Non-pigmented ciliary epithelial cell (primary cell): ENCODE measurements at places on chromosomes 13 and 19.

- peak; percentile 28 for DNase-seq
Observed at GRCh38 chr19:57560049-57560491, 407 bp upstream of the ZNF550 start.

- DNase-seq: no peak
Observed at GRCh38 chr13:101817898-101818297, 365.4 kb downstream of the ITGBL1 start.

GRCh38 chr13:78596399-78596735 lies 7.0 kb downstream of the POU4F1 start:
- no peak for DNase-seq

GRCh38 chr19:49530708-49531107 lies 2.9 kb downstream of the RCN3 start:
- no peak for DNase-seq

DNA sequence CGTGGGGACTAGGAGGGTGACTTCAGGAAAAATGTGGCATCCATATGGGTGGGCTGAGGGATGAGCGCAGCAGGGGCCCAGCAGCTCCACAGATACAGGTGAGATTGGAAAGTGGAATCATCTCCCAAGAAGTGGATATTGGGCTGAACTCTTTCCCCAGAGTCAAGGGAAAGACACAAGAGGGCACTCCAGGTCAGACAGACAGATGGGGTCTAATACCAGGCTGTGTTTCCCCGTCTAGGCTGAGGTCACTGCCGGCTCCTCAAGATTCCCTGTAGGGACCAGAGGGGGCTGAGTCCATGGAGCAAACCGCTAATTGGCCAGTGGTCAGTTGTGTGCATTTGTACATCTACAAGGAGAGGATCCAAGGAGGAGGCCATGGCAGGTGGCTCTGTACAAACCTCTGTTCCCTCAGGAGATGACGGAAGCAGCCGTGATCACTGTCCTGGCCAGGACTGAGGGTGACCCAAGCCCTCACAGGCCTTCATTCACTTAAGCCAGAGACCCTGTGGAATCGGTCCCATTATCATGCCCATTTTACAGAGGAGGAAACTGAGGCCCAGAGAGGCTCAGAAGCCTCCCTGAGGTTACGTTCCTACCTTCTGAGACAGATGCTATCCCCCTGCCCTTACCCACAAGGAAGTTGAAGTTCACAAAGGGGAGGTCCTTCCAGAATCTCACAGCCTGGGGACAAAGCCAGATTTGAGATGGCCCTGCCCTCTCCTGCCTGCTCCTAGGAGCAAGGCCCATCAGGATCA lies 14.9 kb upstream of the IGLON5 start:
- no peak for DNase-seq

DNA sequence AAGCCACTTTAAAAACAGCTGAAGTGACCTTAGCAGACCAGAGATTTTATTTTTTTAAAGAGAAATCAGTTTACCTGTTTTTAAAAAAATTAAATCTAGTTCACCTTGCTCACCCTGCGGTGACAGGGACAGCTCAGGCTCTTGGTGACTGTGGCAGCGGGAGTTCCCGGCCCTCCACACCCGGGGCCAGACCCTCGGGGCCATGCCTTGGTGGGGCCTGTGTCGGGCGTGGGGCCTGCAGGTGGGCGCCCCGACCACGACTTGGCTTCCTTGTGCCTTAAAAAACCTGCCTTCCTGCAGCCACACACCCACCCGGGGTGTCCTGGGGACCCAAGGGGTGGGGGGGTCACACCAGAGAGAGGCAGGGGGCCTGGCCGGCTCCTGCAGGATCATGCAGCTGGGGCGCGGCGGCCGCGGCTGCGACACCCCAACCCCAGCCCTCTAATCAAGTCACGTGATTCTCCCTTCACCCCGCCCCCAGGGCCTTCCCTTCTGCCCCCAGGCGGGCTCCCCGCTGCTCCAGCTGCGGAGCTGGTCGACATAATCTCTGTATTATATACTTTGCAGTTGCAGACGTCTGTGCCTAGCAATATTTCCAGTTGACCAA lies 10.8 kb downstream of the PLPPR3 start:
- DNase-seq: no peak

- DNase-seq: no peak
Observed at GRCh38 chr19:11209839-11210655, 12.7 kb upstream of the KANK2 start.

DNA sequence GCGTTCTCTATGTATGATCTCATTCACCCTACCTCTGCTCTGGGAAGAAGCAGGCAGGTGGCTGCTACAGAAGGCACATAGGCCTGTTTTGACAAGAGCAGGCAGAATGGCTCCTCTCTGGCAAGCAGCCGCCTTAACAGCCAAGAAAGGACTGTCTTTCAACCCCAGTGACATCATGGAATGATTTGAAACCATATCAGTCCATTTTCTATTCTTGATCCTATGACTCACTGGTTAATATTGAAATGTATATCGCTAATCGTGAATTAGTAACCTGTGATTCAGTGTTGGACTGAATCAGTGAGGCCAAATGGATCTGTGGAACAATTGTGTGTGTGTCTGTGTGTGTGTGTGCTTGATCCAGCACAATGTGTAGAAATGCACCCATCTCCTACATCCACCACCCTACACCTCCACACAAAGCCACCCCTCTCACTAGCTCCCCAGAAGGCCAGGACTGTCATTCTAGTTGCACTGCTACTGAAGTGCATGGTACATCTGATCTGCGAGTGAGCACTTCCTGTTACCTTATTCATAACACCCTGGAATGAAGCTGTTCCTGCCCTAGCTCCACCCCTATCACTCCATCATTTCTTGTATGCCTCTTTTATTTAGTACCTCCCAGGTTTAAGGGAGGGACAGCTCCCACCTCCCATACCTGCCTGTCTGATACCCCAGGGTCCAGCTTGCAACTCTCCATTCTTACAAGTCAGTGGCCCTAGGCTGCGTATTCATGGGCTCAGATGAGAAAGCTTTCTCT lies 460.0 kb downstream of the FOXO1 start:
- no peak for DNase-seq

GRCh38 chr13:48233046-48233888 lies at the start of gene ITM2B:
Gene ITM2B (plus strand): TSS chr13:48233206. CDS start chr13:48233361, 155 bp downstream.
- DNase-seq: no peak

- no peak for DNase-seq
Observed at GRCh38 chr13:30576528-30576927, 41.2 kb upstream of the USPL1 start.

DNA sequence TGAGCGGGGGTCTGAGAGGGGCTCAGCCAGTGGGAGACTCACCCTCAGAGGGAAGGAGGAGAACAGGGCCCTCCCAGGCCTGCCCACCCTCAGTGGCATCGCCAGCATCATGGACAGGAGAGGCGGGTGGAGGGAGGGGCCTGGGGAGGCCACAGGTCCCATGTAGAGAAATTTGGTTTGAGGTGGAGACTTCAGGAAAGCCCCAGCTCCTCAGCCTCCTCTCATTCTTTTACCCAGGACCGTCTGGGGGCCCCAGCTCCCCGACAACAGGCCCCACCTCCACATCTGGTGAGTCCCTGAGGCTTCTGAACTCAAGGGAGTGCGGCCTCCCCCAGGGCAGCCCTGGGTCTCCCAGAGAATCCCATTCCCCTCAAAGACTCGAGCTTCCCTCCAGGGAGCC lies 3.1 kb downstream of the LILRB1 start:
- DNase-seq: no peak

DNA sequence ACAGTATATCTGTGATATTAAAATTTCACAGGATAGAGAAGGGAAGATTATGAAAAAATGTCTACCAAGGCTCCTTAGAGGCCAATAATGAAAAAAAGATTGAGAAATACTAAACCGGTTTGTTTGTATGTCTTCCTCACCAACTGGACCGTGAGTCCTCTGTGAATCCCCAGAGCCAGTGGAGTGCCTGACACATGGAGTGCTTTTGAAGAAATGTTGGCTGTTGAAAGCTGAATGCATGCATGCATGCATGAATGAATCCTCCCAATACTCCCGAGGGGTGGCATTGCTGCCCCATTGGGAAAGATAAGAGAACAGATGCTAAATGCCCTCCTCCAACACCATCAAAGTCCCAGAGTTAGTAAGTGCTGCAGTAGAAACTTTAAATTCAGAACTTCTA lies 152.7 kb upstream of the SERP2 start:
- DNase-seq: no peak

DNA sequence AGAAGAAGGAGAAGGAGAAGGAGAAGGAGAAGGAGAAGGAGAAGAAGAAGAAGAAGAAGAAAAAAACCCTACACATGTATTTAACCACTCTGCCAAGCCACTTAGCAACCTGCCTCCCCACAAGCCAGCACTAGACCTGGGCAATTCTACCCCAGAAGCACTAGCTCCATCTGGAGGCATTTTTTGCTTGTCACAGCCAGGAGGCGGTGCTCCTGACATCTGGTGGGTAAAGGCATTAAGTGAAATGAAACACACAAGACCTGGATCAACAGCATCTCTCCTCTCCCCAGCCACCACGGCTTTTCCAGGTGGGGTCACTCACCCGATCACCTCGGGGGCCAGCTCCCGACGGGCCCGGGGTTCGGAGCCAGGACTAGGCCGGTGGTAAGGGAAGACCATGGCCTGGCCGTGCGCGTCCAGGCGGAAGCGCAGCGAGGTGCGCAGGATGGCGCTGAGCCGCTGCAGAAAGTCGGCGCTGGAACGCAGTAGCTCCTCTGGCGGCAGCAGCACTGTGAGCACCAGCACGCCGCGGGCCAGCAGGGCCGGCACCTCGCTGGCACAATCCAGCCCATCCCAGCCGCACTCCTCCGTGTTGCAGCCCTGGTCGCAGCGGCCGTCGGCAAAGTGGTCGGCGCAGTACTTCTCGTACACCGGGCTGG lies 26.9 kb downstream of the NOTCH3 start:
- no peak for DNase-seq

DNA sequence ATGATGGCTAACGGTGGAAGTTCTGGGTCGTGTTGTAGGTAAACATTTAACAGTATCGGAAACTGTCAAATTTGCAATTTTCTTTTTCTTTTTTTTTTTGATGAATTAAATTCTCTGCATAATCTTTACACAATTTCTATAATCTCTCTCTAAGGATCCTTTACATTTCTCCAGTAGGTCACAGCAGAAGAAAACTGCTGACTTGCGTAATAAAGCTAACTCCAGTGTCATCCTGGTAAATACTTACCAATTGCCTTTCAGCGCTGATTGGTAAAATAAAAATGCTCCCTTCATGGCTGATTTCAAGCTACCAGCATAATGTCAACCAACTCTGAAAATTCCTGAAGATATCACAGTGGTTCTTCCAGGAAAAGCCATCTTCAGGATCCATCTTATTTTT lies 510.5 kb upstream of the ATXN8OS start:
- no peak for DNase-seq

DNA sequence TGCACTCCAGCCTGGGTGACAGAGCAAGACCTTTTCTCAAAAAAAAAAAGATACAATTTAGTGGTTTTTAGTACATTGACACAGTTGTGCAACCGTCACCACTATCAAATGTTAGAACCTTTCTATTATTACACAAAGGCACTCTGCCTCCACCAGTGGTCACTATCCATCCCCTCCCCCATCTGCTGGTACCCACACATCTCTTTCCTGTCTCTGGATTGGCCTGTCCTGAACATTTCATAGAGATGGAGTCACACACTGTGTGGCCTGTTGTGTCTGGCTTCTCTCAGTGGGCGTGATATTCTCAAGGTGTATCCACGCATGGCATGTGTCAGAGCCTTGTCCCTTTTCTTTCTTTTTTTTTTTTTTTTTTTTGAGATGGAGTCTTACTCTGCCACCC lies 11.2 kb downstream of the KDM4B start:
- no peak for DNase-seq

- DNase-seq: no peak
Observed at GRCh38 chr19:55465460-55466240, 1.1 kb upstream of the C19orf85 start.

GRCh38 chr19:34402074-34402600 lies 2.1 kb upstream of the PDCD2L start:
- DNase-seq: no peak

GRCh38 chr19:11483366-11484111 lies 2.7 kb upstream of the ELAVL3 start:
- no peak for DNase-seq

- no peak for DNase-seq
Observed at GRCh38 chr19:32129141-32129540, 216.3 kb upstream of the ZNF507 start.

GRCh38 chr13:41411522-41411921 lies 45.8 kb upstream of the RGCC start:
- DNase-seq: peak; percentile 50

DNA sequence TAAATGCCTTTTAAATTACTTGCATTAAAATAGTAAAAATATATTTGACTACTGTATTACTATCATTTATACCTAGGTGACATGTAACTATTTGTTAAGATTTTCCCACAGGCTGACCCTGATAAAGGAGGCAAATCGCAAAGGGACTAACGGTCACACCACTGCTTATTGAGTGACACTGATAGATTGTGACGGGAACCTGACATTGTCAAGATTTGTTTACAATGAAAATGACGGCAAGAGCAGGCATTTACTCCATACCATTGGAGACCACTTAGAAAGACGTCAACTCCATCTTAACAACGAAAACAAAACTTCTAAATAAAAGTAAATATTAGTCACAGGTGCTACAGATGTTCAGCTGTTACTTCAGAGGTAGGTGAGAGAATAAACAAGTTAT lies 289.0 kb downstream of the DACH1 start:
- no peak for DNase-seq

- DNase-seq: no peak
Observed at GRCh38 chr13:48431987-48432615, 19.2 kb upstream of the LPAR6 start.

DNA sequence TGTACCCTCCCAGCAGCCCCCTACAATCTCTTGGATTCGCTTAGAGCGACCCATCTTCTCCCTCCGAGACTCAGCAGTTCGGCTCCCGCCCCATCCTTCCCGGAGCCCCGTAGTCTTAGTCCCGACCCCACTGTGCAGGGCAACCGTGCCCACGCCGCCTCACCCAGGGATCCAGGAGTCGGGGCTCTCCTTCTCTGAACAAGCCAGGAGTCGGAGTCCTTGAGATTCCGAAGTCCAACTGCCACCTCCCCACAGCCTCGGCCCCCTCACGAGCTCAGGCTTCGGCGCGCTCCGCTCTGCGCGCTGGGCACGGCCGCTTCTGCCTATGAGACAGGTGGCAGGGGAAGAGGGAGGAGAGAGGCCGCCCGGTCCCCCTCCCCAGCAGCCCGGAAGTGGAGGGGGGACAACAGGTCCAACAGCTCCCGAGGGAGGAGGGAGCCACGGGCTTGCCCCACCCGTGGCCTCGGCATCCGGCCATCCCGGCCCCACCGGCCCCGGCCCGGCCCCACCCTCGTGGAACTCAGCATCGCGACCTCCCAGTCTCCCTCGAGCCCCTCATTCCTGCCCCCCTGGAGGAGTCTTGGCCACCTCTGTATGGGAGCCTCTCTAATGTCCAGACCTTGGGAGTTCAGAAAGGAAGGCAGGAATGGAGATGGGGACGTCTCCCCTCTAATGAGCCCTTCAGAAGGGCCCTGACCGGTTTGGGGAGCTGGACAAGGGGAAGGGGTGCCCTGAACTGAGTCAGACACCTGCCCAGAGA lies at the start of gene PHLDB3:
TSS of gene PHLDB3 (minus strand) at position 321 of the 760 bp plus-strand sequence. CDS start 628 bp downstream, outside the sequence.
- DNase-seq: no peak

- no peak for DNase-seq
Observed at GRCh38 chr13:111076155-111077013, 38.7 kb upstream of the ARHGEF7 start.

- no peak for DNase-seq
Observed at GRCh38 chr19:10252707-10253106, 693 bp downstream of the MRPL4 start.

GRCh38 chr19:5138606-5139582 lies 170.0 kb downstream of the KDM4B start:
- peak; percentile 65 for DNase-seq
